ENCODE measurements at places on chromosomes 13 and 19. TPM values are rescaled to one million over a fixed set of nuclear protein-coding genes. Genes with fewer than 3 reads are reported as not detected.

Gene SSC5D
- 0.32 TPM for total RNA-seq

Gene KIR2DL4
- total RNA-seq, result not detected

Gene PABPC3
- total RNA-seq, result under 0.01 TPM

Gene CD22
- total RNA-seq, result not detected

Gene OSCAR
- not detected for total RNA-seq

Gene FSD1
- total RNA-seq, result 34.1 TPM

Gene CILP2
- total RNA-seq, result not detected

Gene ZNF878
- total RNA-seq, result under 0.01 TPM

Gene CDX2
- not detected for total RNA-seq

Gene MISP
- total RNA-seq, result not detected

Gene RASAL3
- total RNA-seq, result 2.9 TPM

Gene B3GNT3
- total RNA-seq, result not detected

Gene KLF1
- under 0.01 TPM for total RNA-seq

Gene MISP3
- 0.61 TPM for total RNA-seq
